ENCODE measurements at places on chromosomes 12 and 14.

GRCh38 chr12:57079821-57080220 is 1.2 kb upstream of the NEMP1 start:
- DNase-seq = no peak

DNA sequence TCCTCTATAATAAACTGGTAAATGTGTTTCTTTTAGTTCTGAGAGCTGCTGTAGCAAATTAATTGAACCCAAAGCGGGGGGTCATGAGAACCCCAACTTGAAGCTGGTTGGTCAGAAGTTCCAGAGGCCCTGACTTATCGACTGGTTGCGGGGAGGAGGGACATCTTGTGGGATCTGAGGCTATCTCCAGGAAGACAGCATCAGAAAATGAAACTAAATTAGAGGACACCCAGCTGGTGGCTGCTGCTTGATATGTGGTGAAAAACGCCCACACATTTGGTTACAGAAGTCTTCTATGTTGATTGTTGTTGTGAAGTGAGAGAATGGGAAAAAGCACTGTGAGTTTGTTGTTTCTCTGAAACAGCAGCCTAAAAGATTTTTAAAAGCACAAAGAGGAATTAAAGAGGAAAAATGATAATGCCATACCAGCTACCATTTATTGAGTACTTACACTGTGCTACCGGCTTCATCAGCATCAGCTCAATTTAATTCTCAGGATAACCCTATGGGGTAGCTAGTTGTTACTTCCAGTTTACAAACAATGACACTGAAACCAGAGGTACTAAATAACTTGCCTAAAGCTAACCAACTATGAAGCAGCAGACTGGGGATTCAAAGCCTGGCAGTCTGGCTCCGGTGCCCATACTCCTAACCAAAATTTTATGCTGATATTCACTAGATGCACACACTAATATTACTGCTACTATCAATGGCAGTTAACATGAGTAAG is 24.3 kb downstream of the DDX24 start:
- no peak for DNase-seq

GRCh38 chr14:53796734-53797133 is 159.9 kb downstream of the BMP4 start:
- no peak for DNase-seq

DNA sequence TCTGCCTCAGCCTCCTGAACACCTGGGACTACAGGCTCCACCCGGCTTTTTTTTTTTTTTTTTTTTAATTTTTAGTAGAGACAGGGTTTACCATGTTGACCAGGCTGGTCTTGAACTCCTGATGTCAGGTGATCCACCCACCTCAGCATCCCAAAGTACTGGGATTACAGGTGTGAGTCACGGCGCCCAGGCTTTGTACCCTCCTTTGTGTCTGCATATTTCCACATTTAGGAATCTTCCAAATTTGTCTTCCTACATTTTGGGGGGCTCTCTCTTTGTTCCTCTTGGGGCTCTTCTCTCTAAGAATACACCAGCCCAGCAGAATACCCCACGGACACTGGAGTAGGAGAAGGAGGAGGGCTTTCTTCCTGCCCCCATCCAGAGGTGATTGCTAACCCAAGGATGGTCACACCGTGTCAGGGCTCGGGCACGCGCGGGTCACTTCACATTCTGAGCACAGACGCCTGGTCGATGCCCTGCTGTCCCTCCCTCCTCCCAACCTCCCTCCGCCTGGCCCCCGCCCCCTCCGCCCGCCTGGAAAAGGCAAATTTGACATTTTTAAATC is 2.1 kb upstream of the DNAJC22 start:
- no peak for DNase-seq

DNA sequence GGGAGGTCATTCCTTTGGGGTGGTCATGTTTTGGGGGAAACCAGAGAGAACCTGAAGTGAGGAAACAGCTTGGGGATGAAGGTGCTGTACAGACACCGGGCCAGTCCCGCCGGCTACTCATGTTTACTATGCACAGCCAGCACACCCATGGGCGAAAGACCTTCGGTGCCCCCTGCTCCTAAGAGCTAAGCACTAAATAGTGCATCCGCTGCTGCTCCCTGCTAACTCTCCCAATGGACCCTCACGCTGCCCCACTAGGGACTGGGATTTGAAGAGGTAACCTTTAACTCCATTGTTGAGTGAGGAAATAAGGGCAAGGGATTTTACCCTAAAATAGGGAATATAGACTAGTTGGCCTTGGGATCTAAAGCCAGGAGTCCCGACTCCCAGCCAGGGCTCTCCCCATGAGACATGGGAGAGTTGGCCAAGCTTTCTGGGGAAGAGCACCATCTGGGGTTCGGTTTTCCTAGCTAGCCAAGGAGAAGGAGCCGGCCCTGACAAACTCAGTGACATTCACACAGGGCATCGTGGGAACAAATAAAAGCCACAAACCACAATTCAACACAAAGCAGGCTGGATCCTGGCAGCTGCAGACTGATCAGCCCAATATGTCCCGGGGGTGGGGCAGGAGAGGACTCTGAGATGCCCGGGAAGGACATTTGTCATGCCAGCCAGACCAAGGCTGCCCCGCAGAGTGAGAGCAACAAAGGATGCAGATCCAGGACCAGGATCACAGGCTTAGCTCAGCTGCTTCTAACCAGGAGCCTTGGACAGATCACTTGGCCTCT is 91.7 kb downstream of the SINHCAF start:
- DNase-seq = no peak

DNA sequence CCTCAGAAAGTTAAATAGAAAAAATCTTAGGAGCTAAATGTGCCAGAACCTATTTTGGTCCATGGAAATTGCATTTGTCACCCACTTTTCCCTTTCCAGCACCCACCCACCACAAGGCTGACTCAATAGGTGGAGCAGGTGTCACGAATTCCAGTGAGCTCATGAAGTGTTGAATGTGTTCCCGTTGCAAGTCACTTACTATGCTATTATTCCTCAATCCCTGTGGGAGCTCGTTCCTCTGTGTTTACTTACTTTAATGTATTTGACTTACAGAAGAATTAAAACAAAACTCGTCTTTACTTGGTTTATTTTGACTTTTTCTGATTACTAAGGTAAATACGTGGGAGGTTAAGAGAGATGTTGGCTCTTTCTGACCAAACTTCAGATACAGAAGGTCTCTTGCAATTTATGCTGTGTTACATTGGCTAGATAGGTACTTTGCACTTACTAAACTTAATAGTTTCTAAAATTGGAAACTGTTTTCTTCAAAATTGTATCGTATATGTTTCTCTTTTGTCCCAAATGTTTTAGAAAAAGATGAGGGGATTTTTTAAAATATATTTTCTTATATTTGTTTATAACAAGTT is 269.4 kb upstream of the NOVA1 start:
- no peak for DNase-seq

GRCh38 chr14:79570648-79571047 is 640.7 kb downstream of the DIO2 start:
- no peak for DNase-seq

DNA sequence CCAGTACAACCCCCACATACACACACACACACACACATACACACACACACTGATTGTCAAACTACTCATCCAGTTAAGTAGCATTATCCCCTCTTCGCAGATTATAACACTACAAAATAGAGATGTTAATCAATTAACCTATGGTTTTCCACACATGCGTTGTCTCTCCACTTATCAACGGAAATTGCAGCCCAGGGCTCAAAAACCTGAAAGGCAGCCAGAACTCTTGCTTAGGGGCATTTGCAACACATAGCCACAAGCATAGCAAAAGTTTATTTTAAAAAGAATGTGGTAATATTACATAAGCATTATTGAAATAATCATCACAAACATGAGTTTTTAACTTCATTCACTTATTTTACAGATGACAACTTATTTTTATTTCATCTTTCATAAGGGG is 265.8 kb downstream of the SLC16A7 start:
- no peak for DNase-seq

- DNase-seq = no peak
These were observed 20.1 kb upstream of the TBX3 start for GRCh38 chr12:114704096-114704495.

DNA sequence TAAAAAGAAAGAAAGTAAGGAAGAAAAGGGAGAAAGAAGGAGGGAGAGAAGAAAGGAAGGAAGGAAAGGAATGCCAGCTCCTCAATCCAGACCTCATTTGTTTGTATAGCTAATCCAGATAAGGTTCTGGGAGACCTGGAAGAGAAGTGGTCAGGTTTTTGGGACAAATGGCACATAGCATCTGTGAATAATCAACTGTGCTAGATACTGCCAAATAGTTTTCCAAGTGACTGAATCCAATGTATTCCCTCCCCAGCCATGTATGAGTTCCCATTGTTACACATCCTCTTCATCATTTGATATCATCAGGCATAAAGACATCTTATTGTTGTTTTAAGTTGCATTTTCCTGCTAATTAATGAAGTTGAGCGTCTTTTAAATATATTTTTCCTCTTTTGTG is 18.6 kb upstream of the PTGR2 start:
- DNase-seq = no peak

DNA sequence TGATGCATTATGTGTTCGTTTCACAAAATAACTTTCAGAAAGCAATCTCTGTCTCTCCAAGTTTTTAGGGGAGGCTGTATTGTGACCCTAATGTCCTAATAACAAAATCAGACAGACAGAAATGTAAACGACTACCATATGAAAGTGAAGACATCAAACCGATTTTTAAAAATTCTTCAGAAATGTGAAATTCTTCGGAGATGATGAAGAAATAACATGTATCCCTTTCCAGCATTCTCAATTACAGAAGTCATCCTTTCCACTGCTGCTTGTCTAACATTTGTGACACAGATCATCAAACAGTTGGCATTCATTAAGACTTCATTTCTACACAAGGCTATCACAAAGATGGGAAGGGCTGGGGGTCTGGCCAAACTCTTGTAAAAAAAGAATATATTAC is 41.0 kb downstream of the DMAC2L start:
- no peak for DNase-seq

DNA sequence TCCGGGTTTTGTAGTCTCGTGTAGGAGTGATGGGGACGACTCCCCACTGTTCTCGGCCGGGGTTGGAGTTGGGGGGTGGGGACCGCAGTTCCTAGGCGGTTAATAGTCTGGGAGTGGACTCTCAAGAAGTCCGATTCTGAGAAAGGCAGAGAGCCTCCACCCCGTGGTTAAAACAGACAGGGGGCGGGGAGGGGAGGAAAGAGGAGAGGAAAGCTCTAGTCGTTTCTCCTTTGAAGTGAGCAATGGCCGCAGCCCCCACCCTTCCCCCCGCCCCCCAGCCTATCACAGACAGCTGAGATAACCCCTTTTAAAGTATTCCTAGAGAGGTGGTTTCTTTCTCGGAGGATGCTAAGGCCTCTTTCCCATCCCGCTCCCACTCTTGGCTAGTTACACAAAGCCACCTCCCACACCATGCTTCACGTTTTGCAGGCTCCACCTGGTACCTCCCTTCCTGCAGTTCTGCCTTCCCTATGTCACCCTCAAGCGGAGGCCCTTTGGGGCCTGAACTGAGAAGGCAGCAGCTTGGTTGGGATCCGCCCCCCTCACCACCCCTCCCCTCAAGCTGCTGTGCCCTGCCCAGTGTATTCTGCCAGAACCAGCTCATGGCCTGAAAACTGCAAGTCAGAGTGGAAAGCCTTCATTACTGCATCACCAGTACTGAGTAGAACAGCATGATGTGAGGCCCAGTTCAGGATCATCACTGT is 853 bp downstream of the USP5 start:
- peak; percentile 57 for DNase-seq

DNA sequence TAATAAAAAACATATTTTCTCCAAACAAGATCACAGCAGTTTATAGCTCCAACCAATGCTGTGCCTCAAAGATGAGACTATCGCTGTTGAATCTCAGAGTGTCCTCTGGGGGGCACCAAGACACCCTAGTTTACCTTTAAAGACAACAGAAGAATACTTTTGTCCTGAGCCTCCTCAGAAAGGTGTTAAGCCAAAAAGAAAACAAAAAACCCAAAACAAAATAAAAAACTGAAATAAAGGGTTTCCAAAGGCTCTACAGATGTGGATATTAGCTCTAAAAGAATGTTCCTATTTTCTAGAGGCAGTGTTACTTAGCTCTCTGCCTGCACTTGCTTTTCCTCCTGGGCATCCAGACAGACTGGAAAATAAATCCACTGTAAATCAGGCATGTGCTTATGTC is 86.9 kb upstream of the TTC7B start:
- peak; percentile 67 for DNase-seq

DNA sequence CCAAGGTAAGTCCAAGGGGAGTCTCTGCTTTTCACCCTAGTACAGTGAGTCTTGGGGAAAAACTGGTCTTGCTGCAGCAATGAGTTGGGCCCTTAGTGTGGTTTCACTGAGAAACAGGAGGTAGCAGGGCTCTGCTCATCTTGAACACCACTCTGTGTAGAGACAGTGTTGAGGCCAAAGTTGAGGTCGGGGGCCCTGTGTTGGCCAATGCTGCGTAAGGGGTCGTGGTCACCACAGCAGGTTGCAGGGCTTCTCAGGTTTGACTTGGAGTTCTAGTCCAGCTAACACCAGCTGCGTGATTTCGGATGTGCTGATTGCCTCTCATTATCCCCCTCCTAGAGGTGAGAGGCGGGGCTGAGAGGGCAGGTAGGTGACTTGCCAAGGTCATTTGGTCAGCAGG is 807.5 kb downstream of the VRK1 start:
- DNase-seq = no peak

GRCh38 chr12:61251076-61251475 is 1009.1 kb upstream of the USP15 start:
- DNase-seq = no peak

GRCh38 chr12:27013611-27014084 is 536 bp downstream of the TM7SF3 start:
- DNase-seq = peak; percentile 64

GRCh38 chr12:52602552-52602951 is 1.3 kb upstream of the KRT72 start:
- no peak for DNase-seq

GRCh38 chr12:63150713-63151622 is at the start of gene AVPR1A:
AVPR1A (minus strand) TSS chr12:63151201; CDS start chr12:63150836, 365 bp downstream.
- DNase-seq = peak; percentile 38

DNA sequence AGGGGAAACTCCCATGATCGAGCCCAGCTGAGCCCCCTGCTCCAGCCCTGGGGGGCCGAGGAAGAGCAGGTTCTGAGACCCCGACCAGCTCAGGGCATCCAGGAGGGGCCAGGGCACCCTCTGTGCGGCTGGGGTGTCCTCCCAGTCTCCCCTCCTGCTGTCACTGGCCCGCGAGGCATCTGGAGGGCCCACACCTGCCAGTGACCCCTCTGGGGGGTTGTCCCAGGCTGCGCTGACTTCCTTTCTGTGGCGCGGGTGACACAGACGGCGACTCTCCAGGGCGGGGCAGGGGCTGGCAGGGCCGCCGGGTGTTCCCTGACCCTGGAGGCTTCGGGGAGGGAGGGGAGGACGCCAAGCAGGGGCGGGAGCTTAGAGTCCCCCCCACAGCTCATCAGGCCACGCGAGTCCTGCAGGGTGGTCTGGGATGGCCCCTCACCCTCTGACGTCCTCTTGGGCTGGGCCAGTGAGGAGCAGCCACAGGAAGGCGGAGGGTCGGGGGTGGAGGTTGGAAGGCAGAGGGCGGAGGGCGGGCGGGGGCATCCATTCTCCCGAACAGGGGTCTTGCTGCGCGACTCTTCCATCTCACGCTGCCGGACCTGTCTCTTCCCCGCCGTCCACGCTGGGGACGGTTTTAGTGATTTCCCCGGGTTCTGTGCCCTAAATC is 38.6 kb upstream of the FBRSL1 start:
- no peak for DNase-seq
